Activated CD4-positive, alpha-beta memory T cell treated with anti-CD3 and anti-CD28 coated beads for 36 hours (primary cell): ENCODE measurements at places on chromosomes 3 and 15. TPM values are rescaled to one million over a fixed set of nuclear protein-coding genes. Genes with fewer than 3 reads are reported as not detected.
A peak's percentile ranks its signal among the peaks of the same experiment; 100 is the strongest.

DNA sequence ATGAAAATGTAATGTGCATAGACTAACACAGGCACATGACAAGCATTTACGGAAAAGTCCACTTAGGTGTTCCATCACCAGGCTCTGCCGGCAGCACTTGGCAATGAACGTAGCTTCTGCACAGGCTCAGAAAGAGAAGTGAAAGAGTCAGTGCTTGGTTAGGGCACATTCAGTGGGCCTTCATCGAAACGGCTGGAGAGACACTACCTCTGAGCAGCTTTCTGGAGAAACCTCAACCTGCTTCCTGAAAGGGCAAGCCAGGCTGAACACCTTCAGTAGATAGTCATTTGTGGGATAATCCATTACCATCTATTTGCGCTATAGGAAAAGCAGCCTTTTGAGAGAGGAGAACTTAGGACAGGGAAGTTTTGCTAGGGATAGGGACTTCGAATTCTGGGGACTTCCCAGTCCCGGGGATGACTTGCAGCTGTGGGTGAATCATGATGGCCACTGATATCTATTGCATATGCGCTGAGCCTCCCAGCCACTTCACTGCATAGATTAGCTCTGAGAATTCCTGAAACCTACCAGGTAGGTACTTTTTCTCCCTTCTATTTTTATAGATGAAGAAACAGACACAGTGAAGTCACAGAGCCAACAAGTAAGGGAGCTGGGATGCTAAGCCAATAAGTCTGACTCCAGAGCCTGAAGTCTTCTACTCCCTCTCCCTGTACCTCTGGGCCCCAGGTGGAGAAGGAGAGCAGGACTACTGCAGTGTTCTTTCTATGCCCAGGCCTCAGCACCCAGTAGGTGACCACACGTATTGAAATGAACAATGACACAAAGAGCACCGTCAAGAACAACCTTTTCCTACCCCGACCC is 4.2 kb upstream of the SH2D7 start:
- no peak for DNase-seq

TKT gene
- total RNA-seq: 254 TPM

UTS2B gene
- total RNA-seq: not detected

DNA sequence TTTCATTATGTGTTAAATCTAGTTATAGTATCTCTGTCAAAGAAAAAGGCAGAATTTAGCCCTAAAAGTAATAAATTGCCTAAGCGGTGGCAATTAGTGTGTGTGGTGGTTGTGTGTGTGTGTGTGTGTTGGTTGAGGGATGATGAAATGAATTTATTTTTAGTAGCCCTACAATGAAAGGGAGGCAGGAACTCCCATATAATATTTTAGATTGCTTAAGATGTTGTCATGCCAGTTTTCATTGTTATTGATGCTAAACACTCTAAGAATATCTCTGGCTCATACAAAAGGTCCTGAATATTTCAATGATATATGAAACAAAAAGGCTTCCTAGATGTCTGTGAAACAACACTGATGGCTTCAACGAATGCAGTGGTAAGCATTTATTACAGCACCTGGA is 140.6 kb upstream of the TBC1D5 start:
- no peak for DNase-seq

DNA sequence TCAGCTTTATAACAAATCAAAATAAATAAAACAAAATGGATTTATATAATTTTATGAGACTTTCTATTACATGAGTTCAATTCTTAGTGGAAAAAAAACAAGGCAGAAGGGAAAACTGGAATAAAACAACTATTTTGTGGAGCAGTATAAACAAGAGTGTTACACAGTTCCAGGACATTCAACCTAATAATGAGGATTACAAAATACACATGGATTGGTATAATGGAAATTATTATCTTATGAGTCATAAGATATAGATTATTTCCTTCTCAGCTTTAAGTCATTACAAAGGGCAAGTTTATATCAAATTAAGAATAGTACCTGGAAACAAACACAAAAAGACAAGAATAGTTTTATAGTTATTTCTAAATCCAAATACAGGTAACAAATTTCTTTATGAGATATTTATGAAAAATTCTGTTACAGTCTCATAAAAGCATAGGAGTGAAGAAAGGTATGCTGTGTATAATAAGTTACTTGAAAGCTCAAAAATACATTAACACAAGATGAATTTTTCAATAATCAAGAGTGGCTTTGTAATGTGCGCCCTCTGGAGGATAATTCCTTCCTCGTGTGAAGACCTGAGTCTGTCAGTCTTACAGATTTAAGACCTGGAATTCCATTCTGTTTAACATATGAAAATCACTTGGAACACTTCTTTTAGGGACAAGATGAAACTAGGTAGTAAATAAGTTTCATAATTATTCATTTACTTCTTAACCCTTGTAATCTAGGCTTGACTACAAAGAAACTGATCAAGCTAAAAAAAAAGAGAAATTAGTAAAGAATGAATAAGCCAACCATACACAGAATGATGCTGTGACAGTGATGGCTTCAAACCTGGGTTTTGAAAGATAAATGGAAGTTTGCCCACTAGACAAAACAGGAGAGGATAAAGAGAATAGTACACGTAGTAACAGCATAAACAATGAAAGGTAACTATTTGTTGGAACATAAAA is 9.5 kb downstream of the COPS2 start:
- peak; percentile 22 for DNase-seq

DNA sequence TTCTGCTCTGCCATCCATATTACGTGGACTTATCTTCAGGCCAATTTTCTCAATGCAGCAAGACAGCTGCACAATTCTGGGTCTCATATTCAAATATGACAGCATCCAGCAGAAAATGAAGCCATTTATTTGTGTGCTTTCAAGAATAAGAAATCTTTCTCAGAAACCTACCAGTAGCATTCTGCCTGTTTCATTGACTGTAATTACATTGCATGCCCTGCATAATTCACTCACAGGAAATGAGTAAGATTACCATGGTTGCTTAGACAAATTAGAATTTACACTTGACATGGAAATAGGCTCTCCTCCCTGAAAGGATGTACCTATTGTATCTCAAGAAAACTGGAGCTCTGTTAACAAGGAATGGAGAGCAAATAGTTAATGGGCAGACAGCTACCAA is 346.6 kb upstream of the DCBLD2 start:
- no peak for DNase-seq

ROPN1 gene
- not detected for total RNA-seq

DNA sequence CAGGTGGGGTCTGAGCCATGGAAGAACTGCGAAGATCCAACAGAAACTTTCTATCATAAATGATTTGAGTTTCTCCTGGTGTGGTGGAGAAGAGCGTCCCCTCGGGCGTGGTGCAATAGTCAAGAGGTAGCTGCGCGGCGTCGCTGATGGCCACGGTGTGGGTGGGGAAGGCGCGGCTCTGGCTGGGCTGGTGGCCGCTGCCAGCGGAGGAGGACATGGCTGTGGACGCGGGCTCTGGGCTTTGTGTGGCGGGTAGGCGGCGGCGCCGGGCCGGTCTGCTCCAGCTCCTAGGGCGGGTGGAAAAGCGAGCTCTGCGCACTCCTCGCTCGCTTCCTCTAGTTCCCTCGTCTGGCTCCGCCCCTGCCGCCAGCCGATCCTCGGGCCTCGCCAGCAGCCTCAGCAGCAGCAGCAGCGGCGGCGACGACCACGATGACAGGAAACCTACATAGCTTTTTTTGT is 5.9 kb downstream of the STARD9 start:
- DNase-seq: peak; percentile 86
